Thoracic aorta (tissue), 2 donors: ENCODE measurements at places on chromosomes 4 and X.

- no peaks in the 10 kb centered on the region for H3K36me3 ChIP-seq
- no peak for DNase-seq
- no peaks in the 10 kb centered on the region for H3K4me1 ChIP-seq
- H3K4me3 ChIP-seq = no peak overlapping the region
Observed at GRCh38 chr4:24888475-24889344, 24.1 kb downstream of the CCDC149 start.

- H3K4me1 ChIP-seq = no peaks in the 10 kb centered on the region
- H3K27me3 ChIP-seq = no peaks in the 10 kb centered on the region
- H3K27ac ChIP-seq = no peak overlapping the region
- DNase-seq = no peak
- no peak overlapping the region for H3K4me3 ChIP-seq
Observed at GRCh38 chrX:153353416-153353815, 19.5 kb downstream of the ZNF275 start.

- no peak for DNase-seq
- peak overlapping the region; percentile 43 for H3K4me3 ChIP-seq
- no peaks in the 10 kb centered on the region for H3K27me3 ChIP-seq
Observed at GRCh38 chr4:81494031-81494431, 22.3 kb upstream of the RASGEF1B start.

GRCh38 chrX:17415242-17415810, 40.3 kb downstream of the NHS start:
- H3K27me3 ChIP-seq = no peaks in the 10 kb centered on the region
- no peaks in the 10 kb centered on the region for H3K36me3 ChIP-seq
- H3K4me3 ChIP-seq = peak overlapping the region; percentile 41
- H3K4me1 ChIP-seq = peaks cover 37% of the 10 kb centered on the region
- H3K27ac ChIP-seq = no peak overlapping the region

DNA sequence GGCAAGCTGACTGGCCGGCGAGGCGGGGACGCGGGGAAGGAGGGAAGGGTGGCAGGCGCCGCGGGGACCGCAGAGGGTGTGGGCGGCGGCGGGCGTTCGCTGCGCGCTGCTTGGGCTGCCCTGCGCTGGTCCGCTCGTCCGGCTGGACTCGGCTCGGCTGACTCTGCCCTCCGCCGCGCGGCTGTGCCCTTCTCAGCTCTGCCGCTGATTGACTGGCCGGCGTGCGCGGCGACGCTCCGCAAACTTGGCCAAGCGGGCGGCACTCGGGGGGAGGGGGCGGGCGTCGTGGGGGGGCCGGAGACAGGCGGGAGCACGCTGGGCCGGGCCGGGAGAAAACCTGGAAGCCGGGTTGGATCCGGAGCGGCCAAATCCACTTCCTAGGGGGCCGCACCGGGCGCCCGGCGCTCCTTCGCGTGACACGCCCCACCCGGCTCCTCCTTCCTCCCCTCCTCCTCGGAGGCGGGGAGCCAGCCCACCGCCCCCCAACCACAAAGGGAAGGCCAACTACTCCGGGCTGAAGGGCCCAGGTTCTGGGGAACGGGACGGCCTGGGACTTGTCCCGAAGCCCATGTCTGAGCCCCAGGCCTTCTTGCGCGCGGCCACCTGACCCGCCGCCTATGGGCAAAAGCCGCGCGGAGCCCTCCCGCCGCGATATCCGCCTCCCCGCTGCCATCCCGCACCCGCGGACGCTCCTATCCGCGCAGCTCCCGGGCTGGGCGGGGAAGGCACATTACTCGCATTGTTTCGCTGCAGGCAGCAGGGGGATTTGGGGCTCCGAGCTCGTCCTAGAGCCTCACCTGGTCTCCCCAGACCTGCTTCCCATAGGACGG, at the start of gene GPC4:
Gene GPC4 (minus strand): TSS at position 214 of the 830 bp plus-strand sequence. CDS start 524 bp downstream, outside the sequence.
- H3K27ac ChIP-seq = peak within 1 kb of the TSS; percentile 61
- peak within 1 kb of the TSS; percentile 87 for H3K4me3 ChIP-seq
- no peaks in the 10 kb centered on the region for H3K4me1 ChIP-seq
- no peaks in the 10 kb centered on the region for H3K36me3 ChIP-seq

DNA sequence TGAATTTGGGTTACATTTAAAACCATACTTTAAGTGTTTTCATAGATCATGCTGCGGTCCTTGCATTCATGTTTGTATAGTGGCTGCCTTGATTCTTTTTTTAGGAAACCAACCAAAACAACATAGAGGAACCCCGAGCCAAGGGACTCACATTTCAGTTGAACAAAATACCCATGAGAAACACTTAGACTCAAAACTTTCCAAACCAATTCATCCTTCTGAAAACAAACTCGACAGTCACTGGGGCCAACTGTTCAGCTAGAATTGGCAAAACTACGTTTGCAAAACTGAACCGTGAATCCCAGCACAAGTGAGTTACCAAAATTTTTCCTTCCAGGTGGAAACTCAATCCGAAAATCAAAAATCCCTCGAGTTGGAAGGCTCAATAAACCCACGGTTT, 1.4 kb downstream of the ADGRA3 start:
- H3K36me3 ChIP-seq = no peaks in the 10 kb centered on the region
- DNase-seq = no peak
- peak overlapping the region; percentile 45 for H3K27ac ChIP-seq
- H3K4me3 ChIP-seq = peak overlapping the region; percentile 76

- H3K36me3 ChIP-seq = no peaks in the 10 kb centered on the region
- H3K4me1 ChIP-seq = no peaks in the 10 kb centered on the region
- no peak overlapping the region for H3K4me3 ChIP-seq
Observed at GRCh38 chrX:27446423-27446822, 16.7 kb downstream of the PPP4R3C start.

- no peak for DNase-seq
- no peaks in the 10 kb centered on the region for H3K4me1 ChIP-seq
- no peaks in the 10 kb centered on the region for H3K27me3 ChIP-seq
- H3K36me3 ChIP-seq = no peaks in the 10 kb centered on the region
Observed at GRCh38 chrX:70452143-70452733, 7.6 kb downstream of the DLG3 start.
